ENCODE measurements at places on chromosomes 11 and 22.

DNA sequence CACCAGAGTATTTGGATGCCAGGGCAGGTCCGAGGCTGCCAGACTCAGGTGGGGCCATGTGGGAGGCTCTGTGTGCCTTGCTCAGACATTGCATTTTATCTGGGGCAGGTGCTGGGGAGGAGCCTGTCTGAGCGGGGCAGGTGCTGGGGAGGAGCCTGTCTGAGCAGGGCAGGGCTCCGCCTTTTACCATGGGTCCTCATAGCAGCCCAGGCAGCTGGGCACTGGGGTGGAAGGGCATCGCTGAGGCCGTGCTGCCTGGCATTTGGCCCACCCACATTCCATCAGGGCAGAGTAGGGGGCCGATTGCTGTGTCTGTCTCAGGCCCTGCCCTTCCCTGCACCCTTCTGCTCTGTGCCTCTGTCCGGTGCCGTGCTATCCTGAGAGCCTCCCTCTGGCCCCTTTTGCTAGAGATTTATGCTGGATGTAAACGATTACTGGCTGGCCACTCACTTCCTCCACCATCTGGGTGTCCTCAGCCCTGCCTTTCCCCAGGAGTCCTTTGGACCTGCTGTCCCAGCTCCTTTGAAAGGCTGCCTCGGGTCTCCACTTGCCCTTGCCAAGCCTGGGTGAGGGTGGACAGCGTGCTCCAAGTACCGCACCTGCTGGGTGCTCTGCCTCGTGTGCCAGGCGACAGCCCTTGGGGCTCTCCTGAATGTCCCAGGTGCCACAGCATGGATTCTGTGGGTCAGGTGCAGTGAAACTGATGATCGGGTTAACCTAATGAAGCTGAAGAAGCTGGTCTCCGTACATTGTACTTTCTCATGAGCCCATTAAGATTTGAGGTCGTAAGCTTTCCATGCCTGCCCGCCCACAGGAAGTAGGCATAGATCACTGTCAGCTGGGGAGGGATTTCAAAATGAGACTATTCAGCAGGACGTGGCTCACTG lies 281.6 kb downstream of the TBC1D22A start:
- no peak overlapping the region for H3K4me3 ChIP-seq
- no peaks in the 10 kb centered on the region for H3K36me3 ChIP-seq
- peaks cover 14% of the 10 kb centered on the region for H3K4me1 ChIP-seq
- no peaks in the 10 kb centered on the region for H3K27me3 ChIP-seq
- H3K27ac ChIP-seq, result no peak overlapping the region
- DNase-seq, result peak; percentile 39

DNA sequence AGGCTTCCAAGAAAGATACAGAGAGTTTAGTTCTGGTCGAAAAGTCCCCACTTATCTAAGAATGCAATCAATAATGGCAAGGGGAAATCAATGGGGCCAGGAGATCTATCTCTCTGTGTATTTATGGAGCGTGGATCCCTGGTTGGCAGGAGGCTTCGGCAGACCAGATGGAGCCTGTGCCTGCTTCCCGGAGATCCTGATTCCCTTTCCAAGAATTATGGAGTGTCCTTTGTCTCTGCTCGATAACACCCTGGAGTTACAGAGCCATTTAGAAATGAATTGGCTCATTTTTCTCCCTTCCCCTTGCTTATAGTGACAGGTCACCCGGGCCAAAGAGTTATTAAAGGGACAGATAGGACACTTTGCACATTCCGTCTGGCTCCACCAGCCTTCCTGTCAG lies 92.4 kb downstream of the ISX start:
- H3K4me1 ChIP-seq, result no peaks in the 10 kb centered on the region
- peaks cover 5% of the 10 kb centered on the region for H3K27me3 ChIP-seq
- no peaks in the 10 kb centered on the region for H3K36me3 ChIP-seq

DNA sequence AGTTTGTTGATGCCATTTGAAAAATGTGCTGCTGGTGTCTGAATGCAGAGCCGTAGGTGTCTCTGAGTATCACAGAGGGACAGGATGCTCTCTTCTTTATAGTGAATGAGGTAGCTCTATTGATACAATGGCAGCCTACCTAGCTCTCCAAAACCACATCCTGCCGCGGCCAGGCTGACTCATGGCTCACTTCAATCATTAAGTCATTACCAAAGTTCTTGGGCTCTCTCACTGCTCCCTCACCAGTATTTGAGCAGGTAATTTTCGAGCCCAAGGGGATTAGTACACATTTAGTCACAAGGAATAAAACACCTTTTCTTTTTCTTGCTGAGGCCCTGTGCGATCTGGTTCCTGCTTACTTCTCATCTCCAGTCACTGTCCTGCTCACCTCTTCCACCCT lies 509.0 kb upstream of the LARGE1 start:
- H3K4me3 ChIP-seq, result no peak overlapping the region
- H3K27ac ChIP-seq, result no peak overlapping the region
- H3K27me3 ChIP-seq, result no peaks in the 10 kb centered on the region
- no peaks in the 10 kb centered on the region for H3K4me1 ChIP-seq
- H3K36me3 ChIP-seq, result no peaks in the 10 kb centered on the region

DNA sequence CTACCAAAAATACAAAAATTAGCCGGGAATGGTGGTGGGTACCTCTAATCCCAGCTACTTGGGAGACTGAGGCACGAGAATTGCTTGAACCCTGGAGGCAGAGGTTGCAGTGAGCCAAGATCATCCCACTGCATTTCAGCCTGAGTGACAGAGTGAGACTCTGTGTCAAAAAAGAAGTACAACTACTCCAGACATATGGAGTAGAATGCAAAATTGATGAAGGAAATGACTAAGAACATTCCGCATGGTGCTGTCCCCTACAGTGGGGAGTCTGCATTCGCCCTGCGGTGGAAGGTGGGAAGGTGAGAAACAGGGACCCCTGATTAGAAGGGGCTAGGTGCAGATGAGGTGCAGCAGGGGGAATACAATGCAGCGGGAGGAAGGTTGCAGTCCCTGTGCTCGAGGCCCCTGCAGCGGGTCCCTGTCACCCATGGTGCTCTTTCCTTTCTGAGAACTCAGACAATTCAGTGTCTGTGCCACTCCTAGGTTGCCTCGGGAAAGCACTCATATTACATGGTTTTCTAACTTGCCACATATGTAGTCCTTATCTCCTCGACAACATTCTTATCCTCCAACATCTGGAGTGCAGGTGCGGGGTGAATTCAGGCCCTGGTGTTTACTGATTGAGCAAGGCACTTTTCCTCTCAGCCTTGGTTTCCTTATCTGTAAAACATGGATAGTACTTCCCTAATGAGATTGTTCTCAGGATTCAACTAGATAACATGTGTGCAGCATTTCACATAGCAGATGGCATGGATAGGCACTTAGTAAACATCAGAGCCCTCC lies 5.2 kb downstream of the POLD4 start:
- H3K36me3 ChIP-seq, result no peaks in the 10 kb centered on the region
- no peak overlapping the region for H3K27ac ChIP-seq
- H3K4me3 ChIP-seq, result no peak overlapping the region
- DNase-seq, result no peak
- H3K27me3 ChIP-seq, result no peaks in the 10 kb centered on the region
- H3K4me1 ChIP-seq, result peaks cover 17% of the 10 kb centered on the region

- H3K27ac ChIP-seq, result no peak overlapping the region
- no peak for DNase-seq
- no peaks in the 10 kb centered on the region for H3K4me1 ChIP-seq
- H3K4me3 ChIP-seq, result no peak overlapping the region
- no peaks in the 10 kb centered on the region for H3K36me3 ChIP-seq
- H3K27me3 ChIP-seq, result no peaks in the 10 kb centered on the region
These were observed 100.6 kb upstream of the SORL1-AS1 start for GRCh38 chr11:121553389-121553788.

- DNase-seq, result no peak
- H3K4me3 ChIP-seq, result no peak overlapping the region
- H3K4me1 ChIP-seq, result no peaks in the 10 kb centered on the region
These were observed 25.9 kb downstream of the MCAM start for GRCh38 chr11:119290894-119291497.

- H3K27ac ChIP-seq, result peak overlapping the region; percentile 81
- H3K27me3 ChIP-seq, result peaks cover 4% of the 10 kb centered on the region
These were observed 13.4 kb upstream of the TPCN2 start for GRCh38 chr11:69035150-69035945.

GRCh38 chr11:35106595-35106994 lies 32.4 kb upstream of the CD44 start:
- no peak overlapping the region for H3K27ac ChIP-seq
- H3K27me3 ChIP-seq, result no peaks in the 10 kb centered on the region
- H3K36me3 ChIP-seq, result no peaks in the 10 kb centered on the region

DNA sequence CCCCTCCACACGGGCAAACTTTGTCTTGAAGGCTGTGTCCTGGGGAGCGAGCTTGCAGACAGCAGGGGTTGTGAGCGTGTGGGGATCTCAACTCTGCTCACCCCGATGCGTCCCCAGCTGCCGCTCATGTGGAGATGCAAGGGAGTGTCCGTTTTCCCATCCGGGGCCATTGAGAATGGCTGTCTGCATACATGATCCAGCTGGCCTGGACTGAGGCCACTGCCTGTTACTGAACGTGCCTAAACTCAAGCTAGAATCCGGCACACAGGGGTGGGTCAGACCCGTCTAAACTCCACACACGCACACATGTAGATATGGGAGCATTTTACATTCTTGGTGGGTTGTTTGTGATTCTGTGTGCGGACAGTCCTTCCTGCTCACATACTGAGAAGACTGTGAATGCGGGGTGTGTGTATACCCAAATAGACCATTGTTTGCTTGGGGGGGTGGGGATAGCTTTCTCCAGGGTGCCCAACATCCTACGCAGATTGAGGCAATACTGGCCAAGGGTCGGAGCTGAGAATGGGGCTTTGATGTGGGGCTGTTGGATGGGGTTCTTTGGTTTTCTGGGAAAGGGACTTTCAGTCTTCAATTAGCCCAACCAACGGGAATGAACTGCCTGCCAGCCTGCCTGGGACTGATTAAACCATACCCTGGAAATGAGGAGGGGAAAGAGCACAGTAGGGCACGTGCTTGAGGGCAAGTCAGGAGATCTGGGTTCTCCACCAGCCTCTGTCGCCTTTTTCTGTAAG lies 60.4 kb downstream of the ST3GAL4 start:
- H3K4me3 ChIP-seq, result no peak overlapping the region
- peak overlapping the region; percentile 97 for H3K27ac ChIP-seq
- DNase-seq, result peak; percentile 97

GRCh38 chr11:99887481-99887880 lies 799.6 kb upstream of the ARHGAP42 start:
- H3K4me3 ChIP-seq, result no peak overlapping the region
- H3K27ac ChIP-seq, result no peak overlapping the region
- H3K4me1 ChIP-seq, result no peaks in the 10 kb centered on the region

GRCh38 chr22:37274380-37274862 lies 7.9 kb upstream of the CYTH4 start:
- no peak overlapping the region for H3K4me3 ChIP-seq
- peaks cover 2% of the 10 kb centered on the region for H3K4me1 ChIP-seq
- no peak overlapping the region for H3K27ac ChIP-seq
- DNase-seq, result peak; percentile 80
- H3K36me3 ChIP-seq, result no peaks in the 10 kb centered on the region

DNA sequence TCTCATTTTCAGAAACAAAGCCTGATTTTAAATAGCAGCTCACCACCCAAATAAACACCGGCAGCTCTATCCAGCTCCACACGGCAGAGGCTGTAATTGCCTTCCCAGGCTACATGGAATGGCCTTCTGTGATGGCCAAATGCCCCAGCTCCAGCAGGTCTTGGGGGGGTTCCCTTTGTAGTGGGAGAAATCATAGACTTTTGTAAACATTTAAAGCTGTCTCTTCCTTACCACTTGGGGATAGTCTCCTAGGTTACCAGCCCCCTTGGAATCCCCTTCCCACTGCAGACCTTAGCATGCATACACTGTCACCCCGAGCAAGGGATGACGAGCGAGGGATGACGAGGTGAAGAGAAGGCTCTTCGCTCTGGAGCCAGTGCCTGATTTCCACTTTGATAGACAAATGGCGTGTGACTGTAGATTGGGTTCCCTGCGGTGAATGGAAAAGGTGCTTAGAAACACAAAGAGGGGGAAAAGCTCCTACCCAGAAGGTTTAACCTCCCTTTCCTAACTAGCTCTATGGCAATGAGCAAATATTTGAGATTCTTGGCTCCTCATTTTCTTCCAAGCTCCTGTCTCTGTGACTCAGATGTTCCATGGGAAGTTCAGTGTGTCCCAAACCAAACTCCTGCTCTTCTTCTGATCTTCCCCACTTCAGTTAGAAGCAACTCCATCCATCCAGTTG lies 108.0 kb upstream of the CADM1 start:
- H3K4me3 ChIP-seq, result no peak overlapping the region
- H3K4me1 ChIP-seq, result peaks cover 14% of the 10 kb centered on the region
- H3K36me3 ChIP-seq, result no peaks in the 10 kb centered on the region

DNA sequence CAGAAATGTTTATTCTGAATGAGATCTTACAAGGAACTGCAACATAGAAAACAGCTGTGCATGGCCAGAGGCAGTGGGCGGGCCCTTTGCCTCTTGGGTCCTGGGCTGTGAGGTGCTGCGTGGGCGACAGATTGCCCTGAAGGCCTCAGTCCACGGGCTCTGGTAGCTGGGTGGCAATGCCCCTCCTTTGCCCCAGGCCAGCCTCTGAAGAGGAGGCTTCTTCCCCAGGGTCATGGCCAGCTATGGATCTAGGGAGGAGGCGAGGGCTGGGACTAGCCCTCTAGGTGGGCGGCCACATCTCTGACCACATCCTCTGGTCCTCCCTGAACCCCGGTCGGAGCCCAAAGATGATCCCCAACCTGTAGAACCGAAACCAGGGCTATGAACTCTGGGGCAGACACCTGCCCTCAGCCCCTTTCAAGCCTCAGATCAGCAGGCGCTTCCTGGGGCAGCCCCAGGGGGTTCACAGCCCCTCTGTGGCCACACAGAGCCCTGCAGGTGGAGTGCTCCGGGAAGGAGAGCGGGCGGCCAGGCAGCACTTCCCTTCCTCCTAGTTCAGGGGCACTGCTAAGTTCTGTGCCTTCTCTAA lies 6.6 kb upstream of the CDC42BPG start:
- DNase-seq, result no peak
- peaks cover 64% of the 10 kb centered on the region for H3K4me1 ChIP-seq
- peak overlapping the region; percentile 21 for H3K27ac ChIP-seq
- no peak overlapping the region for H3K4me3 ChIP-seq
- no peaks in the 10 kb centered on the region for H3K27me3 ChIP-seq

DNA sequence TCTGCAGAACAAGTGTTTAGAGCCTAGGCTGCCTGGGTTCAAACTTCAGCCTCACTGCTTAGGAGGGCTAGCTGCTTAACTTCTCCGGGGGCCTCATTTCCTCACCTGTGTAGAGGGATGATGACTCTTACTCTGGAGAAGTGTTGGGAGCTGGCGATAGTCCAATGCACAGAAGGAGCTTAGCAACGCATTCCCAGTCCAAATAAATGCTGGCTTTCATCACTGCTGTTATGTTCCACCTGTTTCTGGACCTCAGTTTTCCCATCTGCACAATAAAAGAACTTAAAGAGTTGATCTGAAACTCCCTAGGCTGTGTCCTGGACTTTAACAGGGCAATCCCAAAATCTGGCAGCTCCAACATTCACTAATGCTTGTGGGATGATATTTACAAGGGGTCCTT lies 337.8 kb downstream of the MIAT start:
- no peak overlapping the region for H3K4me3 ChIP-seq
- no peaks in the 10 kb centered on the region for H3K36me3 ChIP-seq
- peaks cover 23% of the 10 kb centered on the region for H3K4me1 ChIP-seq
- DNase-seq, result peak; percentile 85
- H3K27ac ChIP-seq, result no peak overlapping the region
- H3K27me3 ChIP-seq, result peaks cover 2% of the 10 kb centered on the region

GRCh38 chr22:17957204-17957603 lies 67.2 kb downstream of the MICAL3 start:
- H3K27ac ChIP-seq, result no peak overlapping the region
- no peaks in the 10 kb centered on the region for H3K27me3 ChIP-seq
- DNase-seq, result no peak
- no peaks in the 10 kb centered on the region for H3K36me3 ChIP-seq

GRCh38 chr11:28089378-28089777 lies 18.6 kb downstream of the KIF18A start:
- no peak overlapping the region for H3K27ac ChIP-seq
- no peaks in the 10 kb centered on the region for H3K27me3 ChIP-seq
- H3K4me3 ChIP-seq, result no peak overlapping the region
- no peaks in the 10 kb centered on the region for H3K4me1 ChIP-seq
- DNase-seq, result no peak
